ENCODE measurements at places on chromosomes 5 and 9.
A peak's percentile ranks its signal among the peaks of the same experiment; 100 is the strongest.

- DNase-seq, result peak; percentile 59
These were observed 3.2 kb downstream of the RNF208 start for GRCh38 chr9:137218754-137219271.

- peak; percentile 1 for DNase-seq
These were observed 45.5 kb upstream of the MPDZ start for GRCh38 chr9:13324988-13325387.

DNA sequence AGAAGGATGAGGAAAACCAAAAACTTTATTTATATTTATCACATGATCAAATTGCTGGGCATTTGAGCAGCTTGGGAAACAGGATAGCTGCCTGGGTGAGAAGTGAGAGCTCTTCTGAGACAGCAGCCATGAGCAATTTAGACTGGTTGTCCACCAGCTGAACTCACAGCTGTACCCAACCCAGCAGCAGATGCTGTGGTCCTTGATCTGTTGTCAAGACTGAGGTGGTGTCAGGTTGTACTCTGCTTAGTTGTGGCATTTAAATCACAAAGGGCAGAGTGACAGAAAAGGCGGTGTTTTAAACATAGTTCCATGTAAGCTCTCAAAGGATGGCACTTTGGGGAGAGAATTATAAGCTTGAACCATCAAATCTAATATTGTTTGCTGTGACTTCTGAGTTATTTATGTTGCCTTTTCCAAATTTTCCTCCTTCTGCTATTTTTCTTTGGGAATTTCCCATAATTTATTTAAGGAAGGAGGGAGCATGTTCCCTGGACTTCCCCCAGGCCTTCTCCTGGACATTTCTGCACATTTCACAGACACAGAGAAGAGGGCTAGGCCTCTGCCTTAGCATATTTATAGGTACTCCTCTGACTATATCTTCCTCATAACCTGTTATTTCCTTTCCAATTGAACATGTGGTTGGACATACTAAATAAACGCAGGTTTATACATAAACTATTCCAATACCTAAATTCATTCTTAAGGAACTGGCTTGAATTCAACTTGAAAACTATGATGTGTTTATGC lies 117.7 kb upstream of the FER start:
- no peak for DNase-seq

DNA sequence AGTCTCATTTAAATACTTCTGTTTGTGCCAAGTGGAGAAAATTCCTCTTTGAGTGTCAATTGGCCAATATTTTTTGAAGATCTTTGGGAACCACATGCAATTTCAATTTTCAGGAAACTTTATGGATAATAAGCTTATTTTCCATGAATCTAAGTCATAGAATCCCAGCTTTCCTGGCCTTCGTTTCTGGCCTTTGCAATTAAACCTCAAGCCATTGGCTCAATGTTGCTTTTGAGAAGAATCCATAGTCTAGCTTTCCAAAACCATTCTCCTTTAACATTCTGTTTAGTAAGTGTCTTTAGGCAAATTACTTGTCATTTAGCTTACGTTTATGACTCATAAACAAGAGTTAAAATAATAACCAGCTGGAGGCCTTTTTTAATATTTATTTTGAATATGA lies 145.0 kb upstream of the FTMT start:
- DNase-seq, result no peak

- no peak for DNase-seq
These were observed 72.7 kb downstream of the SMIM23 start for GRCh38 chr5:171858303-171858702.

- DNase-seq, result no peak
These were observed 505.1 kb upstream of the ITGA1 start for GRCh38 chr5:52282647-52283046.

DNA sequence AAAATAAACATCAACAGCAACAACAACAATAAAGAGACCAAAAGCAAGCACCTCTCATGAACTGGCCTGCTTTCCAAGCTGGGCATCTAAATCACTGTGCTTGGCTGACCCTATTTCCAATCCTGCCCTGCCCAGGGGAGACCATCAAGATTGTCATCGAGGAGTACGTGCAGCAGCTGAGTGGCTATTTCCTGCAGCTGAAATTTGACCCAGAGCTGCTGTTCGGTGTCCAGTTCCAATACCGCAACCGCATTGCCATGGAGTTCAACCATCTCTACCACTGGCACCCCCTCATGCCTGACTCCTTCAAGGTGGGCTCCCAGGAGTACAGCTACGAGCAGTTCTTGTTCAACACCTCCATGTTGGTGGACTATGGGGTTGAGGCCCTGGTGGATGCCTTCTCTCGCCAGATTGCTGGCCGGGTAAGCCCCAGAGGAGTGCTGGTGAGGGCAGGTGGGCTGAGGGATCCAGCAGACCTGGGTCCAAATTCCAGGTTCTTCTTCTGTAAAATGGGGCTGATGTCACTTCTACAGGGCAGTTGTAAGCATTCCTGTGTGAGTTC lies 15.6 kb downstream of the PTGS1 start:
- no peak for DNase-seq

GRCh38 chr5:75510836-75511434 lies 494 bp downstream of the CERT1 start:
- peak; percentile 50 for DNase-seq

DNA sequence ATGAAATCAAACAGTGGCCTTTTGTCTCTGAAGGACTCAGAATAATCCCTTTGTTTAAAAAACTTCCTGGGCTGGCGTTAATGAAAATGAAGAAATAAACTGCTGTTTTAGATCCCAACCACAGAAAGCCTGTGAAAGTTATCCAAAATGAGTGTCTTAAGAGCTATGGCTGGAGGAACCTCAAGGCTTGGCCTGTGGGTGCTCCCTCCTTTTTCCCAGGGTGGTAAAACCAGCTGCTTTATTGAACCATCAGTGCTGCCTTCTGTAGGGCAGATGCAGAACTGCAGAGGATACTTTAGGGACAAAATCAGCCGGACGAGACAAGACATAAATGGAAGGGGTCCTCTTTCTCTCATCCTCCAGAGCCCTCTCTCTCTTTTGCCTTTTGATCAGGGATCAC lies 100.9 kb downstream of the SMARCA2 start:
- DNase-seq, result peak; percentile 32

DNA sequence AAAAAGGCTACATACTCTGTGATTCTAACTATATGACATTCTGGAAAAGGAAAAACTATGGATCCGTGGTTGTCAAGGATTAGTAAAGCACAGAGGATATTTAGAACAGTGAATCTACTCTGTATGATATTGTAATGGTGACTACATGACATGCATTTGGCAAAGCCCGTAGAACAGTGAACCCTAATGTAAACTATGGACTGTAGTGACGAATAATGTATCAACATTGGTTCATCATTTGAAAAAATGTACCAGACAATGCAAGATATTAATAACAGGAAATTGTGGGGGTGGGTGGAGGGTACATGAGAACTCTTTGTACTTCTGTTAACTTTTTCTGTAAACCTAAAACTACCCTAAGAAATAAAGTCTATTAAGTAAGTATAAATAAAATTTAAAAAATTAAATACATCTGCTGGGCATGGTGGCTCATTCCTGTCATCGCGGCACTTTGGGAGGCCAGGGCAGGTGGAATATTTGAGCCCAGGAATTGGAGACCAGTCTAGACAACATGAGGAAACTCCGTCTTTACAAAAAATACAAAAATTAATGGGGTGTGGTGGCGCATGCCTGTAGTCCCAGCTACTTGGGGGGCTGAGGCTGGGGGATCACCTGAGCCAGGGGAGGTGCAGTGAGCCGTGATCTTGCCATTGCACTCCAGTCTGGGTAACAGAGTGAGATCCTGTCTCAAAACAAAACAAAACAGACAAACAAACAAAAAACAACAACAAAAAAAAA lies 101.7 kb upstream of the TBC1D2 start:
- no peak for DNase-seq

DNA sequence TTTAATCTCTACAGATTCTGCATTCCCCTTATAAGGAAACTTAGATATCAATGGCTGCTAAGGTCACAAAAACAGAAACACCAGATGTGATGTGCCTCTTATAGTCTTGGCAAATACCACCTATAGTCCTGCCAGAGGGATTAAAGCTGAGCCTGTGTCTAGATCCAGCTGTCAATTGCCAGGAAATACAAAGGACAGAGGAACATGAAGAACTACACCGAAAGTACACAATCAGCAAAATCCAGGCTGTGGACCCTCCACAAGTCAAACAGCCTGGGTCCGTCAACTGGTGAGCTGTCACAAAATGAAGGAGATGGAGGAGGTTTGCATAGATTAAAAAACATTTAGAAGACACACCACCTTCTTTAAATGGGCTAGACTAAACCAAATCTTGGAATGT lies 85.4 kb downstream of the KLF4 start:
- DNase-seq, result no peak

DNA sequence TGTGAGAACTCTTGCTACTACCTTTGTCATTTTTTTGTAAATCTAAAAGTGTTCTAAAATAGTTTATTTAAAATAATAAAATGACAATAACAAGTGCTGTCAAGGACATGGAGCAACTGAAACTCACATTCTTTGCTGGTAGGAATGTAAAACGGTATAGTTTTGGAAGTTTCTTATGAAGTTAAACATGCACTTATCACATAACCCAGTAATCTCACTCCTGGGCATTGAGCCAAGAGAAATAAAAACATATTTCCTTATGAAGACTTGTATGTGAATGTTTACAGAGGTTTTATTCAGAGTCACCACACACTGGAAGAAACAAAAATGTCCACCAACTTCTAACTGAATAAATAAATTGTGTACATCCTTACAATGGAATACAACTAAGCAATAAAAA lies 46.0 kb upstream of the COL15A1 start:
- DNase-seq, result peak; percentile 80

GRCh38 chr9:123033864-123034601 lies 566 bp downstream of the GPR21 start:
- peak; percentile 91 for DNase-seq

- no peak for DNase-seq
These were observed 83.8 kb downstream of the ANKRD31 start for GRCh38 chr5:75152860-75153259.

DNA sequence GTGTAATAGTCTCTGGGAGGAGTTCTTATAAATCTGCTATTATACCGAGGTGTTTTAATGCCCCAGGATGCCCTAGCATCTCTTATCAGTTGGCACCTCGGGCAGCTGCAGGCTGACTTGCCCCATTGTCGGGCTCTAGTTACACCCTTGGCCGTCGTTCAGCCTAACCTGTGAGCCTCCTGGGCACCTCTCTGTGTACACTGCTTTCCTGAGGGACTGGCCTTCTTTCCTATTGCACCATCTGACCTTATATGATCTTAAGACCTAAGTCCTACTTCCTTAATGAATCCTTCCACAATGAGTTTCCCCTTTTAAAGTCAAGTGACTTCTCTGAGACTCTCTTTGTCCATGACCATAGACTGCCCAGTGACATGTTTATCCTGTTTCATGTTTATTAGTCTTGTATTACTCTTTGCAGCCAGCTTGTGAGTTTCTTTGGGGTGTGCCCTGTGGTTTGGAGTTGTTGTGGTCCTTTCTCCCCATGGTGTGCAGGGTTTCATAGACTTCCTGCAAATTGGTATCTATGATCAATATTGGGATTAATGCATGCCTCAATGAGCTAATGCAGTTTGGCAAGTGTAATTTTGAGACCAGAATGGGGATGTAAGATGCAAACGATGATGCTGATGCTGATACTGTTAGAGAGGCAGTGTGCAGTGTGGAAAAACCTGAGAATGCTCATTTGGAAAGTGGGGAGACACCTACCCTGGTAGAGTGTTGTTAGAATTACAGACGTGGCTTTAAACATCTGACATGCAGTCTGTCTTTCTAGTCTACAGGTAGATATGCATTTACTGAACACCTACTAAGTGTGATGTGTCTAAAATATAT lies 4.9 kb downstream of the DAPK1 start:
- DNase-seq, result no peak

DNA sequence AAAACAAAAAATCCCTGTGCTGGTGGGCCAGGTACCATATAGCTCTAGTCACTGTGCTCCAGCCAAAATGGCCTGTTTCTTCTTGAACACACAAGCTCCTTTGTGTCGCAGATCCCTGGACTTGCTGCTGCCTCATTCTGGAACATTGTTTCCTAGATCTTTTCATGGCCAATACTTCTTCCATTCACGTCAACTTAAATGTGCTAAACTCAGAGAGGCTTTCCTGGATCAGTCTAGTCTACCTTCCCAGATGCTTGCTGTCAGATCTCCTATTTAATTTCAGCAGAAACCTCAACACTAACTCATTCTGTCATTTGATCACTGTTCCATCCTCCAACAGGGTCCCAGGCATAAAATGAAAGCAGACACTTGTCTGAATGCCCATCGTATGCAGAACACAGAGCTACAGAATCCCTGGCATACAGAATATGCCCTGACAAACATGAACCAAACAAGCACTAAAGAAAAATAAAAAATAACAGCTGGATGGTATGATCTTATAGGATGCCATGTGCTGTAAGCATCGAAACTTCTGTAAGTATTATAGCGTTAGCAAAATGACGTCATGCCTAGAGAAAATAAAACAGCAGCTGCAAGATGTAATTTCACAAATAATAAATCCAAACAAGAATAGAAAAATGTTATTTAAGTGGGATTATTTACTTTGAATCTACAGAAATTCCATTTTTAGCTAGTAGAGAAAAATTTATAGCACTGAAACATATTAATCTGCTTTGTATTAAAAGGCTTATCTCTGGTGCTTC lies 403.7 kb upstream of the DAP start:
- no peak for DNase-seq

- DNase-seq, result peak; percentile 32
These were observed 106.5 kb upstream of the RAD23B start for GRCh38 chr9:107176436-107177151.

DNA sequence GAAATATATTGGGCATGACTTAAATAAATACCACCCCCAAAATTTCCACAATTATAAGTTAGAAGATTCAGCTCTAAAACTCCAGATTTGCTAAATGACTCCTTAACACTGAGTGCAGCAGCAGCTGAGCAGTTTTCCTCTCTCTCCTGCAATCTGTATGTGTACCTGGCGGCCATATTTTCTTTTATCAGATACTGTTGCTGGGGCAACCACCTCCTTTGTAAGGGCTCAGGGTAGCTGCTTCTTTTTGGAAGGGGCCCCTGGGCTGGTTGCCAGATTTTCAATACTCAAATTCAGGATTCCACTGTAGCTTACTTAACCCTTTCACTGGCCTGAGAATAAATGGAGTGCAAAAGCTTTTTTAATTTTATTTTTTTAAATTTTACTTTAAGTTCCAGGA lies 197.0 kb downstream of the TAF11L14 start:
- DNase-seq, result no peak

DNA sequence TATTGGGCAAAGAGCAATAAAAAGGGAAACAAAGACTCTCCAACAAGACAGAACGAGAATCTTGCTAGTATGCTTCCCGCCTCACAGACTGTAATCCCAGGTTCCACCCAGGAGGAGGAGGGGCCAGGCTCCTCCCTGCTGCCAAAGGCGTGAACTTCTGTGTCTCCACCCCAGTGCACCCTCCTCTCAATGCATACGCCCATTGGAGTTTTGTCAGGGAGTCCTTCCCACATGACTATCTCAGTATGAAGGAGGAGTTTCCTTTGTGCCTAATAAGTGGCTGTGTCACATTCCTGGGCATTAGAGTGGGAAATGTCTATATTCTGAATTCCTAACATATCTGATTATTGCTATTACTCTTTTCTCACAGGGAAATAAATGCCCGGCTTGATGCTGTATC lies 106.4 kb upstream of the DHFR start:
- DNase-seq, result peak; percentile 10
